Lower leg skin (tissue), 4 donors: ENCODE measurements at places on chromosomes 2 and 18. TPM values are rescaled to one million over a fixed set of nuclear protein-coding genes. Genes with fewer than 3 reads are reported as not detected.
A peak's percentile ranks its signal among the peaks of the same experiment; 100 is the strongest.

Gene LRP2
- not detected for total RNA-seq

- no peak for DNase-seq
These were observed 45.8 kb upstream of the PDK1 start for GRCh38 chr2:172510088-172510487.

DNA sequence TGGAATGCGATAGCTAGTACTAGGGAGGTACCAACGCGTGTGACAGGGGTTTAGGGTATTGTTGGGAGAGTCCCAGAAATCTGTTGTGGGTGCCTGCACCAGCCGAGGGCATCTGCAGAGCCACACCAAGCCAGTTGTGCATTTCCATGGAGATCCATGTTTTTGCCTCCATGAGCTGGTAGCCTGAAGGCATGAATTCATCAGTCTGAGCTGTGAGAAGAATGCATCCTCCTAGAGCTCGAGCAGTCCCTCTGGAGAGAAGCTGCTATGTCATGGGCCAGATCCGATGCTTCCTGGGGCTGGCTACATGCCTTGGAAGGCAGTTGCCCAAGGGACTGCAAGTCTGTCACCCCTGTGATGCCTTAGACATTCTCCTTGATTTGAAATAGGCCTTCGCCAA lies 57.9 kb downstream of the LIPG start:
- peak; percentile 31 for DNase-seq

GRCh38 chr2:222301053-222301795 lies 2.4 kb upstream of the PAX3 start:
- DNase-seq = no peak

DNA sequence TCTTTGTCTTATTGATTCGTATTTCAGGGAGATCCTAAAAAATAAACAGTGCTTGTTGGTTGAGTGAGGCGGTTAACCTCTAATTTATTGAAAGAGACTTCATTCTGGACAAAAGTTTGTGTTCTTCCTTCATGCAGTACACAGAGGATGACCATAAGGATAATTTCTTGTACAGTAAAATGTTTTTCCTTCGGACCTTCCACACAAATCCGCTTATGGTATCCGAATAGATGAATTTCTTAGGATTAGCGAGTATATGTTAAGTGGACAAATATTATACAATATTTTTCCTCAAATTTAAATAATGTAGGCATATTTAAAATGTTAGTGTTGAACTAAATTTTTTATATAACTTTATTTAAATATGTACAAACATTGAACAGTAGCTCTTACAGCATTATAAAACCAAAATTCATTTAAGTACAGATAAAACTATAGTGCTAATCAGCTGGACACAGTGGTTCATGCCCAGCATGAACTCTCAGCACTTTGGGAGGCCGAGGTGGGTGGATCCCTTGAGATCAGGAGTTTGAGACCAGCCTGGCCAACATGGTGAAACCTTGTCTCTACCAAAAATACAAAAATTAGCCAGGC lies 84.4 kb downstream of the LPIN1 start:
- no peak for DNase-seq

GRCh38 chr2:197103363-197103762 lies 176.9 kb upstream of the PGAP1 start:
- DNase-seq = no peak

DNA sequence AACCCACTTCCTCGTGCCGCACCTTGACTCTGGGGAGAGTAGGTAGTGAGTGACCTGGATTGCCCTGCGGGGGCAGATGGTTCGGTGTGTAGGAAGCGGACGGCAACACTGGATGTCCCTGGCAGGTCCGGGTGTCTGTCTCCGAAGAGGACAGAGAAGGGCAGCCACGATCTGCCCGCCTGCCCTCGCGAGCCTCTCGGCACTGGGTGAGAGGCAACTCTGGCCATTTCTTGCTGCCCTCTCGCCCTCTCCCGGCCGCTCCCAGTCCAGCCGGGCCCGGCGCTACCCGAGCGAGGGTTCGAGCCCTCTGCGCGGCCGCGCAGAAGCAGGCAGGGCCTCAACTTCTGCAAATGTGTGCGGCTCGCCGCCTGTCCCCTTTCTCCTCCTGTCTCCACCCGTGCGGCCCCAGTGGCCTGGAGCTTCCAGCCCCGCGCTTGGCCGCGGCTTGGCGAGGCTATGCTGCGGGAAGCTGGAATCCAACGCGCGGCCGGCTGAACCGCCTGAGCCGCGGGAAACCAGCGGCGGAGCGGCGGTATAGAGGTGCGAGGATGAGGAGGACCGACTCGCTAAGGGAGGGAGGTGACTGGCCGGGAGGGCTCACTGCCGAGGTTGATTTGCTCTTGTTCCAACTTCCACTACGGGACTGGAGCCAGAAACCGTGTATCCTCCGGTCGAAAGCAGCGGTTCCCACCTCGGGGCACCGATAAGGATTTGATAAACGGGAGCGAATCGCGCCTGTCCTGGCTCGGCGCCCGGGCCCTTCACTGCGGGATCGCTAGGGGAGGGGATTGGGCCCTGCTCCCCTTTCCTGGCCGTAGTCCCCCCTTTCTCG lies 1.5 kb downstream of the EPAS1 start:
- peak; percentile 92 for DNase-seq
